ENCODE measurements at places on chromosomes 12 and 14.
A peak's percentile ranks its signal among the peaks of the same experiment; 100 is the strongest.

DNA sequence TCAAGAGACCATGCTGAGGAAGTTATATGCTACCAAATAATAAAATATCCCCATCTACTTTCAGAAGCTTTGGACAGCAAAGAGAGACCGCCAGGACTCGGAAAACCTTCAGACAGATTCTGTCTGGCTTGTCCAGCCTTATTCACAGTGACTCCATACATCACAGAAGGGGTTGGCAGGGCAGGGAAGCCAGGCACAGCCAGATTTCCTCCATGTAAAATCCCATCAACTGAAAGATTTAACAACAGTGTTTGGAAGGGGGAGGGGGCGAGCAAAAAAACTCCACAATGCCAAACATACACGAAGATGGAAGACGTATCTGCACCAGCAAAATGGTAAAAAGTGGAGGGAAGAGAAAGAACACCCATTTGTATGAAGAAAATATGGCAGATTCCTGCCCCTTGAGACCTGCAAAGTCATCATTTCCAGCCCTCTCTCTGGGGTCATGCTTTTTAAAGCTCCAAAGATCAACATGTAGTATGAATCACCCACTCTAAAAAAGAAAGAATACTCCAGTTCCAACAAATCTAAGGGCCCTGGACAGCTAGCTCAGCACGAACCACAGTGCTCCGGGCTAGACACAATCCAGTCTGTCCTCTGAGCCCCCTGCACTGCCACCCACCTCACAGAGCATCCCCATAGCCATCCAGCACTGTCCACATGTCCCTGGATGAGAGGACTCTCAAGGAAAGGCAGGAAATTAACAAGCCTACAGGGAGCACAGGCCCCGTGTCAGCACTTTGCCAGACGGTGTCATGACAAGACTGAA, 116.4 kb downstream of the DICER1 start:
- peak; percentile 8 for DNase-seq

GRCh38 chr12:77882709-77883108, 52.0 kb downstream of the NAV3 start:
- DNase-seq, result no peak

- DNase-seq, result no peak
Measured at GRCh38 chr12:22874151-22874550, 249.2 kb downstream of the ETNK1 start.

DNA sequence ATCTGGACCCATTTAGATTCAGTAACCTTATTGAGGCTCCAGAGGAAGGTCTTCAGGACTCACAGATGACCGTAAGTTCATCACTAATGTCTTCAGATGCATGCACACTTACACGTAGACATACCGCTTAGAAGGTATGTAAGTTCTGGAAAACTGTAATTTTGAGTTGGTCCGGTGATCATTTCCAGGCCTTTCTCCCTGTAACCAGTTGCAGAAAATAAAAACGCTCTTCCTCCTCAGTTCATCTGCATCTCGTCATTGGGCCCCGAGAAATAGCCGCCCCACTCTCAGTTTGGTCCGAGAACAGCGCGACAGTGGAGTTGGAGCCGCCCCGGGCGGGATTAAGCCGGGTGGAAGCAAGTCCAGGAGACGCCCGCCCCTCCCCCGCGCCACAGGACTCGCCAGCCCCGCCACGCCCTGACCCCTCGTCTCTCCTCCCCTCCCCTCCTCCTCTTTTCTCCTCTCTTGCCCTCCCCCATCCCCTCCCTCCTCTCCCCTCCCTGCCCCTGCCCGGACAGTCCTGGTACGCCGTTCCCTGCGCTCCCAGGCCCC, 83.7 kb downstream of the TNFAIP2 start:
- peak; percentile 64 for DNase-seq

GRCh38 chr12:59812716-59813115, 216.9 kb downstream of the SLC16A7 start:
- no peak for DNase-seq

GRCh38 chr12:25106818-25107217, 88.1 kb downstream of the DNAI7 start:
- no peak for DNase-seq

- no peak for DNase-seq
Measured at GRCh38 chr14:90851327-90852036, 35.3 kb upstream of the TTC7B start.

DNA sequence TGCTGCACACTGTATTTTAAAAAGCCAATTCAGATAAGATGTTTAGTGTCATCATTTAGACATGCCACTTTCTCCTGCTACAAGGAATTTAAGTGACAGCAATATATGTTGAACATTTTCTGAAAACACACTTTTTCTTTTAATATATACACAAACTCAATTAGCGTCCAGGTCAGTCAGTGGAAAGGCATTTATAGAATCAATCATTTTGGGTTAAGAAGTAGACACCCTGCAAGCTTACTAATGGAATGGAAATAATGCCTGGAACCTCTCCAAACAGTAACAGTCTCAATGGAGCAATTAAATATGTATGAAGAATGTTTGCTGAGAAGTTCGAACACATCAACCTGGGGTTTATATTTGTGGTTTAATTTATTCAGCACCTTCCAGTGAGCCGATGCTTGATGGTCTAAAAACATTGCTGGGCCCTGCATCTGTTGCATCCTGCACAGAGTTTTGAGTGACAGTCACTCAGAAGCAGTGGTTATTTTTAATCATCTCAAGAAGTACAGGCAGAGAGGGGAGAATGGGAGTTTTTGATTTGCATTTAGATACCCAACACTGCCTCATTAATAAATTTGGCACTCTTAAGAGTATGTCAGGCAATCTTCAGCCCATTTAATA, 410.7 kb downstream of the TMEM117 start:
- DNase-seq, result no peak

GRCh38 chr12:9643266-9643660, 26.2 kb upstream of the CLEC2D start:
- no peak for DNase-seq

- DNase-seq, result no peak
Measured at GRCh38 chr12:64716839-64717455, 42.3 kb downstream of the GNS start.

- no peak for DNase-seq
Measured at GRCh38 chr14:75183225-75183624, 6.8 kb upstream of the TMED10 start.

- peak; percentile 54 for DNase-seq
Measured at GRCh38 chr14:65243766-65244442, 141.6 kb upstream of the MAX start.

DNA sequence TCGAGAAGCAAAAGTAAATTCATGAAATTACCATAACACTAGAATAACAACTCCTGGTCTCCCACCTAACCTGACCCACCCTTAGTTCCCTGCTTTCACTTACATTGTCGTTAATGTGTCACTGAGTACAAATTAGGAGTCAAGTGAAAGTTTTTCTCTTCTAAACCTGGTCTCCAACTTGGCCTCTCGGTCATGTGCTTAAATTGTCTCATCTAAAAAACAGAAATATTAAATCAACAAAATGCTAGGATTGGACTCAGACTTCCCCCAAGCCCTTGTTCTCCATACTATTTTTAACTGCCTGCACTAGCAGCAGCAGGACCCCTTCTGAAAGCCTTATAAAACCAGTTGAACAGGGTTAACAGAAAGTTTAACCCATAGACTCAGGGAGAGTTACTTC, 1.8 kb upstream of the BTG1 start:
- DNase-seq, result no peak

DNA sequence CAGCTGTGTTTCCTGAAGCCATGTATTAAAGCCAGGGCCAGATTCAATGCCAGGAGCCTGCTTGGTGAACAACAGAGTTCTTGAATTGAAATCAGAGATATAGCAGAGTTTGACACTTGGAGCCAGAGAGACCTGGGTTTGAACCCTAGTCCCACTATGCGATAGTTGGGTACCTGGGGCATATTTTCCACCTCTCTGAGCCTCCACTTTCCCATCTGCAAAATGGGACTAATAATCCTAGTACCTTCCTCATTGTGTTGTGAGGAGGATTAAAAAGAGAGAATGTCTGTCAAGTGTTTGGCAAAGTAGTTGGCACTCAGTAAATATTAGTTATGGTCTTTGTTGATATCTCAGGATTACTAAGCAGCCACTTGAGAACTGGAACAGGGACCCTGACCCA, 6.0 kb upstream of the HRK start:
- no peak for DNase-seq

DNA sequence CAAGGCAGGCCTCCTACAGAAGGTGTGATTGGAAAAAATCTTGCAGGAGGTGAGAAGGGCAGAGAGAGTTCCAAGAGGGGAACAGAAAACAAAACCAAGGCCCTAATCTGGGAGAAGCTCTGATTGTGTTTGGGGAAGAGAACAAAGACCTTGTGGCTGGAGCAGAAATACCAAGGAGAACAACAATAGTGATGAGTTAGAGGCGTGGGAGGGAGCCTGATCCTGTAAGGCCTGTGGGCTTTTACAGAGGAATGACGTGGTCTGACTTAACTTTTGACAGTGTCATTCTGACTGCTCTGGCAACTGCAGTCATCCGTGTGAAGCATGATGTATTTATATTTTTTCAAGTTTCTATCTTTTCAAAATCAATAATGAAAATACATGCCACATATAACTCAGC, 200.6 kb downstream of the ANO4 start:
- peak; percentile 28 for DNase-seq

DNA sequence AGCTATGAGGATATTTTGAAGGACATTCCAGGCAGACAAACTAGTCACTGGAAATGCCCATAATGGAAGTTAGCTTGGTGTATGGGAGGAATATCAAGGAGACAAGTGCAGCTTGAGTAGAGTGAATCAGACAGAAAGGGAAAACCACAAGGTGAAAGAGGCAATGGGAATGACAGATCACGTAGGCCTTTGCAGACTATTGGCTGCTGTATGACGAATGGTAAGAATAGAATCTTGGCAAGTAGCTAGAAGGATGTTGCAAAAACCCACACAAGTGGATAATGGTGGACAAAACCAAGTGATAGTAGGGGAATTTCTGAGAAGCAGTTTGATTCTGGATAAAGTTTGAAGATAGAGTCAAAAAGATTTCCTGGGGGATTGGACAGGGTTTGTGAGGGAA, 196.9 kb upstream of the NOVA1 start:
- no peak for DNase-seq

DNA sequence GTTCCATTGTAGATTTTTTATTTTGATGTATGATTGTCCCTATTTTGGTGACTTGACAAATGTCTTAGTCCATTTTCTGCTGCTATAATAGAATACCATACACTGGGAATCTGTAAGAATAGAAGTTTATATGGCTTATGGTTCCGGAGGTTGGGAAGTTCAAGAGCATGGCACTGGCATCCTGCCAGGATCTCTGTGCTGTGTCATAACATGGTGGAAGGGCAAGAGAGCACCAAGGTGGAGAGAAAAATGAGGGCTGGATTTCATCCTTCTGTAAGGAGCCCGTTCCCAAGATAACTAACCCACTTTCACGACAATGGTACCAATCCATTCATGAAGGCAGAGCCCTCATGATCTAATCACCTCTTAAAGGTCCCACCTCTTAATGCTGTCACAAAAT, 176.7 kb downstream of the TMEM132D start:
- no peak for DNase-seq

DNA sequence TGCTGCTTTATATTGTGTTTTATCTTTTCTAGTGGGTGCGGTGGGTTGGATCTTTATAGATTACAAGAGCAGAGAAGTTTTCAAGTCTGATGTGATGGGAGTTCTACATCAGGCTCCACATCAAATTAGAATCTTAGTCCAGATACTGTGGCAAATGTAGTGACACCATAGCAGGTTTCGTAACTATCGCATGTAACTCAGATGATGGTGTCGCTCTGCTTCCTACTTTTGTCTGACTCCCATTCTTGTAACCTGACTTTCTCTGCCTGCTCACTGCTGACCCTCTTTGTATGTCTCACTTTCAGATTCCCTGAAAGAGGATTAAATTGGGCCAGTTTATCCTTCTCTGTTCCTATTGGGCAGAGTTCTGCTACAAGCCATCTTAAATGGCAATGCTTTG, 22.8 kb upstream of the FBXO34 start:
- no peak for DNase-seq

DNA sequence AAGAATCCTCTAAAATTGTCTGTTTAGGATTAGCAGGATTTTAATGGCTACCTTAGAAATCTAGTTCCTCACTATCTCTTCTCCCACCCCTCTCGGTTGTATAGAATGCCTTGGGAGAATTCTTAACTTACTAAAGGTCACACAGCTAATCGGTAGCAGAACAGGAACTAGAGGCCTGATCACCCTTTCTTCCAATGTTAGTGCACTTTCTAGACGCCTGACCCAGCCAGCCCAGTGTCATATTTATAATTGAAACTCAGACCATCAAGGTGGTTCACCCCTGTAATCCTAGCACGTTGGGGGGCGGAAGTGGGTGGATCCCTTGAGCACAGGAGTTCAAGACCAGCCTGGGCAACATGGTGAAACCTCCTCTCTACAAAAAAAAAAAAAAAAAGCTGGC, 1.7 kb downstream of the TIGAR start:
- no peak for DNase-seq

DNA sequence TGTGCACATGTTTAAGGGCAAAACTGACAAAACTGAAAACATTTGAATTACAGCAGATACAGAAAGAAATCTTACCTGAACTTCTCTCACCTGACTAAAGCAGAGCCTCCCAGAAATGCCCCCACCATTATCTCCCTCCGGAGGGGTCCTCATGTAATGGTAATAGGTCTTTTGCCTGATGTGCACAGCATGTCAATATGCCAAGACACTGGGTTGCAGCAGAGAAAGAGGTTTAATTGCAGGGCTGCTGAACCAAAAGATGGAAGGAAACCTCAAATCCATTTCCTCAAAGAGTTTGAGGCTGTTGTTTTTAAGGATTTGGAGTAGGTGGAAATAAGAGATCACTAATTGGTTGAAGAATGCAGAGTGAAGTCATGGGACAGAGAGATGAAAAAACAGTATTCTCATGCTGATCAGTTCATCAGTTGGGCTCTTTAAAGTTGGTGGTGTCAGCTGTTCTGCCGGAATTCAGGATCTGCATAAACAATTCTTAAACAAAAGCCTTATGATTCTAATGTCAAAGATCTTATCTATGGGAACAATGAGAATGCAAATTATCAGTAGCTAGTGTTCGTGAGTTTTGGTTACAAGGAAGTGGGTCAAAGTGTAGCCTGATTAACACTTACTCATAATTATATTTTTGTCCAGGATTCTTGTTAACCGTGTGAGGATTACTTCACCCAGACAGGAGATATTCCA, 18.2 kb downstream of the ANG start:
- DNase-seq, result no peak

- DNase-seq, result no peak
Measured at GRCh38 chr12:55839345-55840140, 3.2 kb downstream of the MMP19 start.

DNA sequence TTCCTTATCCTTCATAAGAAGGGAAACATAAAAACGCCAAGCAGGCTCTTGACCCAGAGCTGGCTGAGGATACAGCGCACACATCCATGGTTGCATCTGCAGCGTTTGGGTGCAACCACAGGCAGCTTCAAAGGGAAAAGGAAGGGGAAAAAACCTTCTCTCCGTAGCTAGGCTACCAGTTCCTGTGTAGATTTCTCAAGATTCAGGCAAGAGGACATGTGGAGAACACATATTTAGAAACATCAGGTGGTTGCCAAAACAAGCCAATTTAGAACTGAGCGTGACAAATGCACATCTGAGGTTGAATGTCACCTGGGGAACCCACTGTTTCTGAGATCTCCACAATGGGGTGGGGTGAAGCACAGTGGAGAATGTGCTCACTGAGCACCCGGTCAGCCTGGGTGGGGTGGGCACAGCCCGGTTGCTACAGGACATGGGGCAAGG, 78.3 kb upstream of the BDKRB2 start:
- no peak for DNase-seq

- peak; percentile 94 for DNase-seq
Measured at GRCh38 chr12:122366685-122367475, 55.6 kb downstream of the CLIP1 start.

GRCh38 chr12:102406033-102406584, 74.3 kb downstream of the IGF1 start:
- no peak for DNase-seq
